ENCODE measurements at places on chromosomes 13 and 19.

GRCh38 chr19:36436531-36436930 is 18.1 kb upstream of the ZFP82 start:
- DNase-seq: peak; percentile 4

DNA sequence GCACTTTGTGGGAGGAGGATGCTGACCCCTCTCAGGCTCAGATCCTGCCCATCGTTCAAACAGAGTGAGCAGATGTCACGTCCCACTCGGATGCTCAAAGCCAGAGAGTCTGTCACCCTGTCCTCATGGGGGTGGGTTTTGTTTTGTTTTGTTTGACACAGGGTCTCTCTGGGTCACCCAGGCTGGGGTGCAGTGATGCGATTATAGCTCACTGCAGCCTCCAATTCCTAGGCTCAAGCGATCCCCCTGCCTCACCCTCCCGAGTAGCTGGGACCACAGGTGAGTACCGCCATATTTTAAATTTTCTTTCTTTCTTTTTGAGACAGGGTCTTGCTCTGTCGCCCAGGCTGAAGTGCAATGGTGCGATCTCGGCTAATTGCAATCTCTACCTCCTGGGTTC is 4.0 kb downstream of the ADGRE2 start:
- no peak for DNase-seq

DNA sequence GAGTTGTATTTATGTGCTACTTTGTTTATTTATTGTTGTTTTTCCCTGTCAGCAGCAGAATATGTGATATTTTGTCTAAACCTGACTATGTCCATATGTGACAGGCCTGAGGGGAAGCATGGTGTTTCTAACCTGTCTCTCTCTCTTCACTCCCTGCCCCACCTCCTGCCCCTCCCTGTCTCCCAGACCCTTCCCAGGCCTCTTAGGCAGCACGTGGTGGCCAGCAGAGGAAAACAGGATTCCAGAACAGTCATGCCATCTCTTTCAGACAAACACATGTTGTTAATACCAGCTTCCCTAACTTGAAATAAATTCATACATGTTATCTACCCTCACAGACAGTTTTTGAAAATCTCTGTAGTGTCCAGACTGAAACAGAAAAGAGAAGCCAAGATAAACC is 31.0 kb upstream of the ATP11A start:
- no peak for DNase-seq

GRCh38 chr19:14731200-14731599 is 41.4 kb downstream of the ZNF333 start:
- no peak for DNase-seq

GRCh38 chr19:39032063-39032918 is at the start of gene FBXO27:
FBXO27 (minus strand) TSS chr19:39032549; CDS start chr19:39032227, 322 bp downstream.
- DNase-seq: peak; percentile 8

GRCh38 chr13:35500144-35500543 is 23.7 kb upstream of the MAB21L1 start:
- no peak for DNase-seq

DNA sequence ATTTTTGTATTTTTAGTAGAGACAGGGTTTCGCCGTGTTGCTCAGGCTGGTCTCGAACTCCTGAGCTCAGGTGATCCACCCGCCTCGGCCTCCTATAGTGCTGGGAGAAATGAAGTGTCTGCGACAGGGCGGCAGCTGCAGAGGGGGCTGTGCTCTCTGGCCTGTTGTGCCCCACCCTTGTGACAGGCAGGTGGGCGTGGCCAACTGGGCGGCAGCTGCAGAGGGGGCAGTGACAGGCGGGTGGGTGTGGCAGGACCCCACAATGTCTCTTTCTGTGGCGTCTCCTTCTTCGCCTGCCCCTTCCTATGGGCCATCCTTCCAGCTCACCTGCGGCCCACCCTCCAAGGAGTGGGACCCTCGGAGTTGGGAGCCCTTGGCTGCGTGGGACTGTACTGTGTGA is 11.8 kb downstream of the STK11 start:
- no peak for DNase-seq

GRCh38 chr19:45464274-45464673 is 3.5 kb upstream of the FOSB start:
- DNase-seq: no peak

DNA sequence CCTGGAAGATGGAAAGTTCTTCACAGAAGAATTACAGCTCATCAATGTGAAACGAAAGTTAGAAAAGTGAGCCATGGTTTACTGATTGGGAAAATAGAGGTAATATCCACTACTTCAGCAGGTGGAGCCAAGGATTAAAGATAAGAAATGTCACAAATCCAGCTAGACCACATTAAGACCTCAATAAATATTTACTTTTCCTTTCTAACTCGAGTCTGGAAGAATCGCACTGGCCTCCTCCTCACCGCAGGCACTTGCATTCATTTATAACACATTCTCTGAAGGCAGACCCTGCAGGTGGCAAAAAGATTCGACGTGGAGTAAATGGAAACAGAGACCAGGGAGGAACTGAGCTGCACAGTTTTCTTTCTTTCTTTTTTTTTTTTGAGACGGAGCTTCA is 7.4 kb downstream of the SLC35E1 start:
- DNase-seq: no peak

GRCh38 chr19:17001603-17002183 is 24.9 kb downstream of the CPAMD8 start:
- DNase-seq: peak; percentile 87

DNA sequence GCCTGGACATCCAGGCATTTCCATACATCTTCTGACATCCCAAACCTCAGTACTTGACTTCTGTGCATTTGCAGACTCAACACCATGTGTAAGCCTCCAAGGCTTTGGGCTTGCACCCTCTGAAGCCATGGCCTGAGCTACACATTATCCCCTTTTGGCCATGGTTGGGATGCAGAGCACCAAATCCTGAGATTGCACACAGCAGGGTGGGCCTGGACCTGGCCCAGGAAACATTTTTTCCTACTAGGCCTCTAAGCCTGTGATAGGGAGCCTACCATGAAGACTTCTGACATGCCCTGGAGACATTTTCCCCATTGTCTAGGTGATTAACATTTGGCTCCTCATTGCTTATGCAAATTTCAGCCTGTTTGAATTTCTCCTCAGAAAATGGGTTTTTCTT is 853.4 kb upstream of the SPRY2 start:
- no peak for DNase-seq

- no peak for DNase-seq
Measured at GRCh38 chr13:32243695-32244094, 71.5 kb downstream of the ZAR1L start.

GRCh38 chr13:21812192-21812626 is 141.3 kb downstream of the FGF9 start:
- no peak for DNase-seq

GRCh38 chr13:18212873-18213272 is 968.8 kb downstream of the TUBA3C start:
- DNase-seq: no peak

GRCh38 chr13:113205428-113205931 is 3.0 kb downstream of the PCID2 start:
- DNase-seq: peak; percentile 43

DNA sequence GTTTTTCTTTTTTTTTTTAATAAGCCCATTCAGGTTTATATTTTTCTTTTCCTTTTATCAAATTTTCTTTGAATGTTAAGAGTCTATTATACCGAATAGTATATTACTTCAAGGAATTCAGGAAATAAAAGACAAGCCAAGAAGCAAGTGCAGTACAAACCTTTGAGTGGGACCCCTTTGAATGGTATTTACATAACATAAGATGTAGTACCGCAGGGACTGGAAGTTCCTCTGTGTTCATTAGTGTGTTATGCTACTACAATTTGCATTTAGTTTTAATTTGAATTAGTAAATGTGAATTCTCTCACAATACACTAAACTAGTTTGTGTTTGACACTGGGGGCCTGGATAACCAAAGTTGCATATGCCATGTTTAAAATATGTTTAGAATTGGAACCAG is 339.5 kb downstream of the DCT start:
- DNase-seq: no peak

- DNase-seq: no peak
Measured at GRCh38 chr19:5103061-5103701, 134.3 kb downstream of the KDM4B start.

GRCh38 chr13:76474966-76475365 is 411.2 kb downstream of the KCTD12 start:
- no peak for DNase-seq

DNA sequence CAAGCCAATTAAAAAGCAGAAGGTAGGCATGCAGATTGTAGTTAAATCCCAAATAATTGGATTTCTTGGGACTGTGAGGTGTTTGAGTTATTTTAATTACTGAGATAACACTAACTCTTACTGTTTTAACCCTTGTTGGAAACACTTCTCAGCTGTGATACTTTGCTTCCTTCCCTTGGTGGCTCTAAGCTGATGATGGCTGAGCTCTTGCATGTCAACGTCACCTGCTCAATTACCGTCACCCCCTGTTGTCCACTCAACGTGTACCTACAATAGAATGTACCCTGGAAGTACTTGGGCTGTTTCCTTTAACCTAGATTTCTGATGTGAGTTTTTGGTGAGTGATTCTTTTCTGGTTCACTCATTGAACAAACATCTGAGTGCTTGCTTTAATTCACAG is 303.4 kb downstream of the SLC7A1 start:
- DNase-seq: no peak

DNA sequence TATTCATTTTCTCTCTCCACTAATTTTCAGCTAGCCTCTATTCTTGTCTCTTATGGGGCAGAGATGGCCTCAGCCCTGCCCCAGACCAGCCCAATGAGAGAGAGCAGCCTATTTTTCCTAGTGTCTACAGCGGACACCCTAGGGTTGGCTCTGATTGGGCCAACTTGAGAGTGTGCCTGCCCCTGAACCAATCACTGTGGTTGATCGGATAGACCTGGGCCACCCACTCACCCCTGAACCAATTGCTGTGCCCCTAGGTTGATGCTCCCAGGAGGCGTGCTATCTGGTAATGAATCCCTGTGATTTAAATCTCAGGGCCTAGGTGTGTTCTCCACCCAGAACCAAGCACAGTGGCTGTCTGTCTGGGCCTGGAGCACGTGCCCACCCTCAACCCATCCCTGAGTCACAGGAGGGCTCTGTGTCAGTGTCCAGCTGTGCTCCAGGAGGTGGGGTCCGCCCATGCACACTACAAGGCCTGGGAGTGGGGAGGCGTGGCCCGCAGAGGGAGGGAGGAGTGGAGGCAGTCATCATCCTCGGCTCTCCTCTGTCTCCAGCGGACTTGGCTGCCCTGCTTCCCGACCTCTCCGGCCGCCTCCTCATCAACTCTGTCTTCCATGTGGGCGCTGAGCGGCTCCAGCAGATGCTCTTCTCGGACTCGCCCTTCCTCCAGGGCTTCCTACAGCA is 14.9 kb upstream of the SCN1B start:
- DNase-seq: no peak

- DNase-seq: no peak
Measured at GRCh38 chr13:73218181-73218580, 159.4 kb downstream of the KLF5 start.

DNA sequence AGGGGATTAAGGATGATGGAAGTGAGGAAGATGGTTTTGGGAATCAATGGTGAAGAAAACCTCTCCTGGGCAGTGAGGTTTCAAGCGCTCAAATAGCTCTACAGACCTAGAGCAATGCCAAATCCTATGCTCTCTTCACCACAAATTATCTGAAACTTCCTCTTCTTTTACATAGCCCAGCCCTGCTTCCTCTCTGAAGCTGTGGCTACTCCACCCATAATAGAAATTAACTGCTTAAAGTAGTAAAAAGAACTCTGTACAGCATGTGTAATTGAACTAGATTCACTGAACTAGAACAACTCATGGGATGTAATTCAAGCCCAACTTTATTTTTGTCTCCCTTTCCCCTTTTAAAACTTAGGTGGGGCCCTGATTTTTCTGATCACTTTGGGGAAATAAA is 20.4 kb upstream of the IFT88 start:
- peak; percentile 65 for DNase-seq

- no peak for DNase-seq
Measured at GRCh38 chr13:64755961-64756360, 2474.2 kb downstream of the PCDH9 start.

GRCh38 chr13:102909971-102910370 is 64.1 kb downstream of the ERCC5 start:
- no peak for DNase-seq

DNA sequence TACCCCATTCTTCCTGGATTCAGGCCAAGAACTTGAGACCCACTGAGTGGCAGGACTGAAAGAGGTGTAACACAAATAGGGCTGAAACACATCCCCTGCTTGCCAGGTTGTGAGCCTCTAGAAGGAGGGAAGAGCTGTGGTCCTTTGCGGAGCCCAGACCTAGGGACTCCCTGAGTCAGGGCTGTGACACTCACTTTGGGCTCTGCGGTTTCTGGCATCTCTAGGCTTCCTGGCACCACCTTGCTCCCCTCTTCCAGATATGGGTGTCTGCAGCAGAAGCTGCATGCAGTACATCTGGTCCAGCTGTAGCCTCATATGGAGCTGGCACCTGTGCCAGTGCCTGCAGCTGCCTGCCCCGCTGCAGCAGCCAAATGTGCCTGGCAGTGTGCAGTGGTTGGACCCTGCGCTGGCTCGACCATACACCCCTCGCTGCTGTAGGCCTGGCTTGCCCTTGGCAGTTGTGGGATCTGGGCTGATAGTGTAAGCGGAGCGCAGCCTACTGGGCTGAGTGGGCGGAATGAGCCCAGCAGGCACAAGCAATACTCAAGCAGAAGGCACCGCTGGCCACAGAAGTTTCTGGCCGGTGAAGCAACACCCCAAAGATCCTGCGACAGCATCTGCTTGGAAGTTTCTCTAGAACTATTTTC is 290.4 kb downstream of the SLITRK6 start:
- no peak for DNase-seq

DNA sequence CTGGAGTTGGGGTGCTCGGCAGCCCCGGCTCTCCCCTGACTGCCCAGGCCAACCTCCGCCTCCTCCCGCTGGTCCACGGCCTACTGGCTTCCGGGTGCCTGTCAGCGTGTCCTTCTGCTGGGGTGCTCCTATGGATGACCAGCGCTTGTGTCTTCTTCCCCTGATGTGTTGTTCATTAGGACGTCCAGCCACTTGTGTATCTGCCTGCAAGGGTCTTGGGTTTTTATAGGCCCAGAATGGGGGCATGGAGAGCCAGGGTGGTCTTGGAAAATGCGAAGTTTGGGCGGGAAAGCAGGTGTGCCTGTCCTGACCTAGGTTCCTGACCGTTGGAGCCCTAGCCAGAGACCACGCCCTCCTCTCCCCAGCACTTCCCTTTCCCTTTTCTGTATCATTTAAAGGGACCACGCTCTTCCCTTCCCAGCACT is 139.8 kb downstream of the SLITRK5 start:
- peak; percentile 7 for DNase-seq

GRCh38 chr13:79427265-79427664 is 21.2 kb upstream of the RBM26 start:
- no peak for DNase-seq

All from NB4 (cell line).